IPS DF 6.9 (cell line): ENCODE measurements at places on chromosomes 3 and 15.

DNA sequence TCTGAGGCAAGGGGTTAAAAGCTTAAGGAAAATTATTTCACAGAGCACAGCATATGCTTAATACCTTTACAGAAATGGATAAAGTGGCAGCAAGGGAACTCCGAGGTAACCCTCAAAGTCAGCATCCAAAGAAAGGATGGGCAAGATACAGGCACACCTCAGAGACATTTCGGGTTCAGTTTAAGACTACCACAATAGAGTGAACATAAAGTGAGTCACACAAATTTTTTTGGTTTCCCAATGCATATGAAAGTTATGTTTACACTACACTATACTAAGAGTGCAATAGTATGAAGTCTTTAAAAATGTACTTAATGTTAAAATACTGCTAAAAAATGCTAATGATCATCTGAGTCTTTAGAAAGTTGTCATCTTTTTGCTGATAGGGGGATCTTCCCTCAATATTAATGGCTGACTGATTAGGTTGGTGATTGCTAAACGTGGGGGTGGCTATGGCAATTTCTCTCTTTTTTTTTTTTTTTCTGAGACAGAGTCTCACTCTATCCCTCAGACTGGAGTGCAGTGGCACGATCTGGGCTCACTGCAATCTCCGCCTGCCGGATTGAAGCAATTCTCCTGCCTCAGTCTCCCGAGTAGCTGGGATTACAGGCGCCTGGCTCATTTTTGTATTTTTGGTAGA lies 10.0 kb downstream of the UBR1 start:
- 0 out of 2 replicates have a peak, but pooled peaks cover 1% of the 10 kb centered on the region for H3K4me1 ChIP-seq
- no peaks in the 10 kb centered on the region for H3K27me3 ChIP-seq
- DNase-seq = no peak
- H3K27ac ChIP-seq = no peak overlapping the region

DNA sequence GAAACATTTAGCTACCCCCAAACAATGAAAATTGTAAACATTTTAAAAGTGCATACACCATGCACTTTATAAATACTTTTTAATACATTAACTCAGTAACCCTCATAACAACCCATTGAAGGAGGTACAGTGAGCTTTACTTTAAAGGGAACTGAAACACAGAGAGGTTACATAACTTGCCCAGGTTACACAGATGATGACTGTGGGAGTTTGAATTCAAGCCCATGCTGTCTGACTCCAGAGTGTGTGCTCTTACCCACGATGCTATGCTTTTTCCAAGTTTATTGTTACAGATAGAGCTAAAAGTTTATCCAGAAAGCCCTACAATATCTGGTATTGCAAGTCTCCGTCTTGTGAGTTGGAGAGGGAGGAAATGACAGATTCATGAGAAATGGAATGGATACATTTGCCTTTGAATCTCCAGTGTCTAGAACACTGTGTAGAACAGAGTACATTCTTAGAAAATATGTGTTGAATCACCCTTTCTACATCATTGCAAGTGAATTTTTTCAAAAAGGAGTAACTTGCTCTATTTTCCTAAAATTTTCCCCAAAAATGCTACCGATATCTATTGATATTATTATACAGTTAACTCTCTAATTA lies 428.3 kb downstream of the NAALADL2 start:
- H3K4me3 ChIP-seq = no peak overlapping the region
- no peaks in the 10 kb centered on the region for H3K4me1 ChIP-seq
- no peaks in the 10 kb centered on the region for H3K27me3 ChIP-seq
- H3K27ac ChIP-seq = no peak overlapping the region

- no peak overlapping the region for H3K27ac ChIP-seq
- DNase-seq = no peak
- H3K4me1 ChIP-seq = peaks cover 13% of the 10 kb centered on the region
- H3K4me3 ChIP-seq = no peak overlapping the region
Observed at GRCh38 chr15:74261041-74261440, 24.9 kb downstream of the CCDC33 start.

DNA sequence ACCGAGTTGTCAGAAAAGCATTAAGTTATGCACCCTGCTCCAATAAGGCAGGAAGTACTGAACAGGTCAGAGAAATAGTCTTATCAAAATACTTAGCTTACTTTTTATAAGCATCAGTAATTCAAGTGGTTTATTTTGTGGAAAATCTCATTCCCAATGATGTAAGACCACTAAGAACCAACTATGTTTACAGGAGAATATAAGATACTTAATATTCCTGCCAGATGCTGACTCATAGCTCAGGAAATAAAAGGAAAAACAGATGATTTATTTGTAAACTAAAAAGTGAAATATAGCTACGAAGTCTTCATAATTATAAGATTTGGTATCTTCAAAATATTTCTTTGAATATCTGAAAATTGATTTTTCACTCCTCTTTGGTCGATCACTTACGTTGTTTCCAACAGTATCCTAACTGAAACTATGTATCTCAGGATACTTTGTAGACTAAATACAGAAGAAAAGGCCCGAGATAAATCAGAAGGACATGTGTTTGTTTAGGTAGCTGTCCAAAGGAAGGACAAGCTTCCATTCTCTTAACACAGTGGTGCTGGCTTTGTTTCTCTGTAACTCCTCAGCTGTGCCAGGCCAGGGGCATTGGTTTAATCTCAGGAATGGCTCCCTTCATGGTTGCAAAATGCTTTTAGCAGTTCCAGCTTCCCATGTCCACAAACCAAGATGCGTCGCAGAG lies 295.8 kb downstream of the GBE1 start:
- no peaks in the 10 kb centered on the region for H3K36me3 ChIP-seq
- no peaks in the 10 kb centered on the region for H3K4me1 ChIP-seq
- DNase-seq = no peak
- no peak overlapping the region for H3K4me3 ChIP-seq
- H3K27me3 ChIP-seq = no peaks in the 10 kb centered on the region

GRCh38 chr15:69462030-69462492 lies 9.4 kb downstream of the RPLP1 start:
- no peak overlapping the region for H3K27ac ChIP-seq

GRCh38 chr3:24684506-24685023 lies 189.9 kb upstream of the THRB start:
- H3K27ac ChIP-seq = no peak overlapping the region
- H3K27me3 ChIP-seq = no peaks in the 10 kb centered on the region
- H3K4me3 ChIP-seq = no peak overlapping the region
- DNase-seq = no peak
- H3K36me3 ChIP-seq = no peaks in the 10 kb centered on the region
- H3K4me1 ChIP-seq = peaks cover 2% of the 10 kb centered on the region; the same call in 1 of the 2 replicates

DNA sequence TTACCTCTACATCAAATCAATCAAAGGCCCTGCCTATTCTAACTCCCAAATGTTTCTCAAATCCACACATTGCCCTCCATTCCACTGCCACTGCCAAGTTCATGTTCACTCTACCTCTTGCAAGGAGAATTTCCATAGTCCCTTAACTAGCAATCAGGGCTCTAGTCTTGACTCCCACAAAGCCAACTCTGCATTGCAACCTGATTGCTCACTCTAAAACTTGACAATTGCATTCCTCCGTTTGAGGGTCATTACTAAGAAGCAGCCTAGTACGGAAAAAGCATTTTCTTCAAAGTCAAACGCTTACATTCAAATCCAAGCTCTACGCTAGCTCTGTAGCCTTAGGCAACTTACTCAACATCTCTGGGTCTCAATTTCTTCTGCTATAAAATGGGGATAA lies 1.2 kb downstream of the CPA3 start:
- H3K36me3 ChIP-seq = no peaks in the 10 kb centered on the region
- DNase-seq = no peak
- no peaks in the 10 kb centered on the region for H3K4me1 ChIP-seq
- H3K27me3 ChIP-seq = no peaks in the 10 kb centered on the region
- no peak overlapping the region for H3K4me3 ChIP-seq
- no peak overlapping the region for H3K27ac ChIP-seq

DNA sequence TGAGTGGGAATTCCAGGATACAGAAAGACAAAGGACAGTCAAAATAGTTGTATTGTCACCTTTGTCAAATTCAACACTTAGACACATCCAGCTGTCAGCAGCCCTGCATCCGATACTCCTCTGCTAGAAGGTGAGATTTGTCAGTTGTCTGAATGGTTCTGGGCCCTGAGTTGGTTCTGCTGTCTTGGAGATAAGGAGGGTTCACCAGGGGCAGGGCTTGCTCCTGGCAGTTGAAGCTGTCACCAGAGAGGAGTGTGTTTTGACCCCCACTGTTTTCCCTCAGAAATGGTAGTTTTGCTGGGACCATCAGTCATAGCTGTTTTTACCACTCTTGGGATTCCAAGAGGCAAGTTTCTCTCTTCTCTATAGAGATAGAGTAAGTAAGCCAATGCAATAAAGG lies 3.2 kb upstream of the KY start:
- H3K36me3 ChIP-seq = no peaks in the 10 kb centered on the region
- no peak overlapping the region for H3K27ac ChIP-seq
- H3K27me3 ChIP-seq = peaks cover 56% of the 10 kb centered on the region
- H3K4me1 ChIP-seq = no peaks in the 10 kb centered on the region
- no peak overlapping the region for H3K4me3 ChIP-seq

DNA sequence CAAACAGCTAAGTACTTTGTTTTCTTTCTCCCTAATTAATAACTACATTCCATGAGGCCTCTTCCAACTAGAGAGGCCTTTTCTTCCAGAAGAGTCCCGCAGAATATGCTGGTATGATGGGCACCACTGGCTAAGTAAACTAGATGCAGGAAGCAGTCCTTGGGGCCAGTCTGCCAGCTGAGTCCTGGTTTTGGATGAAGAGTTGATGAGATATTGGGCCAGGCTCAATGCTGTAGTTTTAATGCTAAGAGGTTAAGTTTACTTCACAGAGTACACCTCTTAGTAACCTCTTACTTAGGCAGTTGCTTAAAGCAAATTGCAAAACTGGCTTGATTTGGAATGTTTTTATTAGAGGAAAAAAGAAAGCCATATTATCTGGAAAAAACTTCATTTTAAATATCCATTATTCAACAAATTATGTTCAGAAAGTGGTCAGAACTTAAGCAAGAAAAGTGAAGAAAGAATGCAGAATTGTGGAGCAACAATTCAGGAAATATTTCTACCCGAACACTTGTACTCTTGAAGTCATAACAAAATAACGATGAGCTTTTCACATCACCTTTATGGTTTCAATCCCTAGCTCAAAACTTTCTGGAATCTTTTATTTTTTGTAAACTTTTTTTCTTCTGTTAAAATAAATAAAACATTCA lies 178.4 kb upstream of the CDIN1 start:
- no peak overlapping the region for H3K27ac ChIP-seq
- H3K4me3 ChIP-seq = no peak overlapping the region
- no peak for DNase-seq
- H3K27me3 ChIP-seq = no peaks in the 10 kb centered on the region
- H3K4me1 ChIP-seq = no peaks in the 10 kb centered on the region

- no peak overlapping the region for H3K27ac ChIP-seq
- no peak for DNase-seq
- H3K4me1 ChIP-seq = no peaks in the 10 kb centered on the region
- H3K27me3 ChIP-seq = no peaks in the 10 kb centered on the region
- H3K4me3 ChIP-seq = no peak overlapping the region
Observed at GRCh38 chr15:67613708-67614107, 71.2 kb downstream of the MAP2K5 start.

GRCh38 chr3:109268181-109268580 lies 48.1 kb downstream of the DPPA2 start:
- DNase-seq = no peak
- H3K27me3 ChIP-seq = no peaks in the 10 kb centered on the region
- H3K4me1 ChIP-seq = no peaks in the 10 kb centered on the region
- H3K27ac ChIP-seq = no peak overlapping the region
- no peak overlapping the region for H3K4me3 ChIP-seq

GRCh38 chr15:100780208-100780800 lies 99.3 kb upstream of the ALDH1A3 start:
- DNase-seq = no peak
- no peak overlapping the region for H3K4me3 ChIP-seq
- H3K27me3 ChIP-seq = no peaks in the 10 kb centered on the region
- no peaks in the 10 kb centered on the region for H3K36me3 ChIP-seq

GRCh38 chr15:78842519-78842918 lies 30.2 kb upstream of the MORF4L1 start:
- H3K4me3 ChIP-seq = no peak overlapping the region
- no peak for DNase-seq
- no peaks in the 10 kb centered on the region for H3K4me1 ChIP-seq
- H3K27ac ChIP-seq = no peak overlapping the region
- H3K27me3 ChIP-seq = no peaks in the 10 kb centered on the region

DNA sequence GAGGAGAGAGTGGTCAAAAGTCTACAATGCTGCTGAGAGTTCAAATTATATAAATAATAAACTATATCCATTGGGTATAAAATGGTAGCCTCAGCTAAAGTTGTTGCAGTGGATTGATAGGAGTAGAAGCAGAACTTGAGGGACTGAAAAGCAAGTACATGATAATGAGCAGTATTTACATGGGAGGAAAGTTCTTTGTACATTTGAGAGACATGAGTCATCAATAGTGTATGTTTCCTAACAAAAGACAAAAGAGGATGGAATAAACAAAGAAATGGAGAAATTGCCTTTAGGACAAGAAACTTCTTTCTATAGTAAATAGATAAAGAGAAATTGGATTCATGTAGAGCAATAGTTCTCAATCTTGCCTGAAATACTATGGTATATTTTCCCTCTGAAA lies 110.0 kb upstream of the PLSCR5 start:
- H3K27me3 ChIP-seq = no peaks in the 10 kb centered on the region
- no peak overlapping the region for H3K27ac ChIP-seq
- no peak overlapping the region for H3K4me3 ChIP-seq
- H3K36me3 ChIP-seq = no peaks in the 10 kb centered on the region
- DNase-seq = no peak

DNA sequence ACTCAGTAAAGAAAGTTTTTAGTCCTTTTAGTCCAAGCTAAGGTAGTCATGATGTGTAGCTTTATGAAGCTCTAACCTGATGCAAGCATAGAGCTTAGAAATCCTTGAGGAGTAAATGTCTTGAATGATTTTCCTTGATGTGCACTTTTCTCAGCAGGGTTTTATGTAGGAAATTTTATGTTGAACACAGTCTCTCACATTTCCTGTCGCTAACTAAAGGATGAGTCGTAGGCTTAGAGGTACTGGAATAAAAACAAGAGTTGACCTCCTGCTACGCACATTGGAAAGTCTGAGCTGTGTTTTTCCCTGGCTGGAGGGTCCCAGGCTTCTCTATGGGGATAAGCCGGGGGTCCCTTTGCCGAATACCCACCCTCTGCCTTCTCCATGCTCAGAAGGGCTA lies 34.7 kb upstream of the ZPLD1 start:
- H3K4me1 ChIP-seq = no peaks in the 10 kb centered on the region
- no peaks in the 10 kb centered on the region for H3K27me3 ChIP-seq
- no peaks in the 10 kb centered on the region for H3K36me3 ChIP-seq
- H3K4me3 ChIP-seq = no peak overlapping the region

- H3K27ac ChIP-seq = no peak overlapping the region
- peaks cover 5% of the 10 kb centered on the region; the same call in 1 of the 2 replicates for H3K4me1 ChIP-seq
- no peak overlapping the region for H3K4me3 ChIP-seq
- H3K36me3 ChIP-seq = no peaks in the 10 kb centered on the region
- no peaks in the 10 kb centered on the region for H3K27me3 ChIP-seq
Observed at GRCh38 chr15:39807791-39808190, 25.1 kb upstream of the FSIP1 start.

DNA sequence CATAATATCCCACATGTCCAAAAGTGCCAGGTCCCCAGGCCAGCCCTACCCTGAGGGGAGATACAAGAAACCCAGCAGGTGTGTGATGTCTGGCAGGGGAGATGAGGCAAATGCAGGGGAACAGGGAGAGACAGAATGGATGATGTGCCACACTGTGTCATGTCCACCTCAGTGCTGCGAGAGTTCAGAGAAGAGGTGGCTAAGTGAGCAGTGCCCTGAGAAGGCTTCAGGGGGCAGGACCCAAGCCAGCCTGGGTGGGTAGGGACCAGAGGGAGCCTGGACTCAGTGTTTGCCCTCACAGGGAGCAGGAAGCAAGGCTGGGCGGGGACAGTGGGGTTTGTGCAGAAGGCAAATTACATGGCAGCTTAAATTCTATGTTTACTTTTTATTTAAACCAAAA lies 61.2 kb downstream of the KLHL6 start:
- H3K4me3 ChIP-seq = no peak overlapping the region
- H3K27ac ChIP-seq = no peak overlapping the region
- H3K36me3 ChIP-seq = no peaks in the 10 kb centered on the region
- no peak for DNase-seq
- H3K4me1 ChIP-seq = no peaks in the 10 kb centered on the region
